Fibroblast of upper back skin (primary cell): ENCODE measurements at places on chromosomes 5 and 9.

DNA sequence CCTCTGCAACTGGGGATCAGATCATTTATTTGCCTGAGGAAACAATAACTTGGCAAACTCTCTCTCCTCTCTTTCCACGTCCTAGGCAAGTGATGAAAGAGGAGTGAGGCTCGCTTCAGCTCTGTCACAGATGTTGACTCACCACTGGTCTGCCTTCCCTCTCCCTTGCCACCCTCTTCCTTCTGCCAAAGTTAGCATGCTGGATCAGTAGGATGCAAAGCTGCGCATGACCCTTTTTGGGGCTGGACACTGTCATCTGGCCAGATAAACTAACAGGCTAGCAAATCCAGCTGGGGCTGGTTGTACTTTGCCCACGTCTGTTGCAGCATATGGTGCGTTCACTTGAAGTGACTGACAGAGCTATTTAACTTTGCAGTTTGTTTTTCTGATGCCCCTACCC, 36.2 kb upstream of the SMARCA2 start:
- peak; percentile 50 for DNase-seq

GRCh38 chr9:135343136-135343535, 136.4 kb upstream of the PPP1R26 start:
- DNase-seq = no peak

DNA sequence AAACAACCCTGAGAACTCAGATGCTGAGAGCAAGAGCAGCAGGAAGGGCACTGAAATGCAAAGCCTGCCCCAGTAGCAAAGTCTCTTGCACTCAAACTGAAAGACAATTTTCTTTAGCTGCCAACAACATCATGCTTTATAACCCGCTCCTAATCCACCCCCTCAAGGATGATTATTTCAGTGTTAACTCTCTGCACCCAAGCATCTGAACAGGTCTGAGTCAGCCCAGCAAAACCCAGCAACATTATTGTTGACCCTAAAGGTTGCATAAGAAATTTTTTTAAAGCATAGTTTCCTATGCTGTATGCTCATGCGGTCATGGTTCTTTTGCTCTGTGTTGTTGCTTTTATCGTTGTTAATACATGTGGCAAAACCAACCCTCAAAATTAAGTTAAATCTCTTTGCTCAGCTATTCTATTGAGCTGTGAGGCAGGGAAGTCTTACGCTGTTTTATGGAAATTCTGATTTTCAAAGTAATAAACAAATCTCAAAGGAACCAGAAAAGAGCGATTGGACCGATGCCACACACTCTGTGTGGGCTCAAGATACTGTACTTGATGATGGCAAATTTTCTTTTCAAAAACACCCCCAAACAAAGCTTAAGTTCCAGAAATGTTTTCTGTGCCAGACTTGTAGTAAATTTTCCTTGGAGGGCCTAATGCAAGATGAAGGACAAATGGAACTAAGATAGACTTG, 440.6 kb upstream of the MPDZ start:
- peak; percentile 89 for DNase-seq

DNA sequence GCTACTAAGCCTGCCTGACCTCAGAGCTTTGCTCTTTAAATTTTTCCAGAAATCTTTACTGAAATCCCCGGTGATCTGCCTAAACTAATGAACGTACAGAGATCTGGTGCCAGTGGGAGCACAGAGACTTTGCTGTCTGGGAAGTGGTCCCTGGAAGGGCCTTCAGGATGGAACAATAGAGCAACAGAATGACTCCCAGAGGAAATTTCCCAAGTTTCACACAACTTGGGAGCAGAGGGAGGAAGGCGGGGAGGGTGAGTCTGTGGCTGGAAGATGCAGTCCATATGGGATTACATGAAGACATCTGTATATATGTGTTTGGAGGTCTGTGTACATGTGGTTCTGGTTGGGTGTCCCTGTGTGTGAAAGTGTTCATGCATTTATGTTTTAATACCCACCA, 638.3 kb downstream of the CCDC171 start:
- DNase-seq = peak; percentile 66

GRCh38 chr5:109668668-109669422, 20.9 kb upstream of the MAN2A1 start:
- DNase-seq = no peak

- no peak for DNase-seq
These were observed 731.1 kb upstream of the ZNF608 start for GRCh38 chr5:125477586-125477975.

DNA sequence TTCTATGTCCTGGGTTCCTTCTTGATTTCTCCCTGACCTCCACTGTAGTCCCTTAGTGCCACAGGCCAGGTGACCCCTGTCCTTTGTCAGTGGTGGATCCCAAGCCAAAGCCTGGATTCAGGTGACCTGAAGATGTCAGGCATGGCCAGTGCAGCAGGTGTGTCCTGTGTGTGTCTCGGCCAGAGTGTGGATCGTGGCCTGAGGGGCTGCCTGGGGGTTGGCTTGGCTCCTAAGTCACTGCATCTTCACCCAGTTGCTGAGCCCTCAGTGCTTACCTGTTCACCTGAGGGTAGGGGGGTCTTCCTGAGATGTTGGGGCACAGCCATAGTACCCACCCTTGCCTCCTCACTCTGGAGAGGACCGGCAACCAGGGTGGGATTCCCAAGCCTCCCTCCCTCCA, 61.8 kb upstream of the PITX1 start:
- no peak for DNase-seq

- DNase-seq = no peak
These were observed 374.2 kb downstream of the EFNA5 start for GRCh38 chr5:107296572-107296971.

DNA sequence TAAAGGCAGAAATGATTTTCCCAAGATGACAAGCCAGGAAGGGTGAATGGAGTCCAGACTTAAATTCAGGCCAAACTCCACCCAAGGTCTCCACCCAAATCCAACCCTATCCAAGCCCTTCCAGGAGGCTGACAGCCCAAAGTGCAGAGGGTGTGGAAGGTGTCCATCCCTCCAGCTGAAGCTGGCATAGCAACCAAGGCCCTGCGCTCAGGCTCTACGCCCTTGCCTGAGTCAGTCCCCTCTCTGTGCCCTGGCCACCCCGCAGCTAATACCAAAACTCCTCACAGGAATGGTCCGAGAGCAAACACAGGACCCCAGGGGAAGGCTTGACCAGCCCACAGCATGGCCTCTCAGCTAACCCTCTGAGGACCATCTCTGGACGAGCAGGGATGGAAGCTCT, 2.1 kb downstream of the SEPTIN8 start:
- no peak for DNase-seq

GRCh38 chr5:88761269-88761850, 121.6 kb downstream of the MEF2C start:
- DNase-seq = peak; percentile 70

DNA sequence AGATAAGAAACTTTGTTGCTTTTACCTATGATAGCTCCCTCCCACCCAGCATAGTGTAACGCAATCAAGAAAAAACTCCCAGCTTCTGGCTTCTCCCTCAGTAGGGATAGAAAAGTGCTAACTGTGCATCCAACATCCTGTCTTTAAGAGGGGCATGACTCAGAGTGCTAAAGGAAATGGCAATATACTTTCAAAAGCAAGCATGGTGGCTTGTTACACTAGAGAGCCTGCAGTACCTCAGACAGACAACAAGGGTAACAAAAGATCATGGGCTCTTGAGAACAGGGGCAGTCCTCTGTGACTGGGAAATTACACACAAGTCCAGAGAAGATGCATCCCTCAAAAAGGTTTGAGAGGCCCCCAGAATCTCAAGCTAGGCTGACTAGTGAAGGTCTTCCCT, 37.8 kb downstream of the PRELID2 start:
- peak; percentile 40 for DNase-seq

- DNase-seq = no peak
These were observed 361.6 kb upstream of the RIOK2 start for GRCh38 chr5:97544678-97545077.

- no peak for DNase-seq
These were observed 2.3 kb upstream of the PTGES start for GRCh38 chr9:129755151-129755550.

DNA sequence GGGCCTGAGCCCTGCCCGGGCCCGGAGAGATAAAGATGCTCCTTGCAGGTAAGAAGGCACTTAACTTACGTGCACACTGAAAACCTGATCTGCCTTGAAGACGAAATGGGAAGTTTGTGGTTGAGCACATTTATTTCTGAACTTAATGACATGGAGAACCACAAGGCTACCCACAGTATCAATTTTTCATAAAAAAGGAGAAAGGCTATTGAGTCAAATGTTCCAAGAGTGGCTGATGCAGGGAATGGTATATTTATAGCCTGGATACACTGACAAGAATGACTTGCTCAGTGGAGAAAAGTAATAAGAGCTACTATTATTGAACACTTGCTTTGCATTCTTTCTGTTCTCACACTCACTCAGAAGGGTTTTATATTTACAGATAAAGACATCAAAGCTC, 419.3 kb downstream of the ACTL7B start:
- DNase-seq = no peak

- peak; percentile 88 for DNase-seq
These were observed 323.8 kb downstream of the PSAT1 start for GRCh38 chr9:78620764-78621163.

GRCh38 chr5:41281215-41281810, 68.0 kb upstream of the C6 start:
- DNase-seq = no peak

GRCh38 chr5:124737651-124738050, 8.8 kb downstream of the ZNF608 start:
- DNase-seq = no peak

DNA sequence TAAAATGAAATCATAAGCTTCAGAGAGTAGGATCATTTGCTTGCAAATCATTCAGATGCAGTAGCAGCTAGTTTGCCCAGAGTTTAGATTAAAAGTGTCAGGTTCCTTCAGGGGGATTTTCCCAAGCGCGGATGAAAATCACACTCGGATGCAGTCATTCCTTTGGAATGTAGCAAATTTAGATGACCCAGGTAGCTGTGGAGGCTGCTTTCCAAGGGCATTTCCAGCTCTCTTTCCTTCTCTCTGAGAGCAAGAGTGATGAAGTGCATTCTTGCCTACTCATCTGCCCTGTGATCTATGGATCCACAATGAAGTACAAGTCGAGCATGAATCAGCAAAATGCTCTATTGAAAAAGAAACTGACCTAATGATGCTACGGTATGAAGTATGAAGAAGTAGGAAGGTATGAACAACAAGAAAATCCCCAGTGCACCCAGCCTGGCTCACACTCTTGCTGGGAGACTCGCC, 200.2 kb downstream of the PLK2 start:
- DNase-seq = peak; percentile 96

DNA sequence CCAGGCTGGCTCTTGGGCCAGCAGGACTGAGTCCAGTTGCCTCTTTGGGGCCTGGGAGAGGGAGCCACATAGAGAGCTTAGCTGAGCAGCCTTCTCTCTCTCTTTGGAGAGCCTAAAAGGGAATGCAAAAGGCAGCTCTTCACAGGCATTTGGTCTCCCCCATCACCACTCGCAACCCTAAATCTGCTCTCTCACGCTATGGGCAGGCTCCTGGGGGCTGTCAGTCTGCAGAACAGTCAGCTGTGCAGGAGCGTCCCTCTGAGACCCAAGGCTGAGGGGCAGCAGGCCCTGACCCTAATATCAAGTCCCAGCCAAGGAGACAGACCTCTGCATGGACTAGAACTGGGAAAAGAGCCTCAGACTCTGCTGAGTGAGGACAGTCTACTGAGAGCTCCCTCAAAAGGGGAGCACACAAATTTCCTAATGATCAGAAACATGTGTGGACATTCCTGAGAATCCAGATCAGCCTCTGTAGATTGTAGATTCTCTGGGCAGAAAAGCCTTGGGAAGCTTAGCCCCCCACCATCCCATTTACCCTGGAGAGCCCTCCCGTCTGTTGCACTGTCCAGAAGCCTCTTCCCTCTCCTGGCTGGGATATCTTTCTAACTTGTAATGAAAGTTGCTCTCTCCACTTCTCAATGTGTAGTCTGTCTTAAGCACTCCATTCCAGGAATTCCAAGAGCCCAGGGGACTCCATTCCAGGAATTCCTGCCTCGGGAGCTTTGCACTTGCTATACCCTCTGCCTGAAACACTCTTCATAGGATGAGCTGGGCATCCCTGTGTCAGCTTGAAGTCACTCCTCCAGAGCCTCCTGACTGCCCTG, 79.4 kb downstream of the FAM114A2 start:
- DNase-seq = peak; percentile 95

GRCh38 chr5:158953929-158954534, 145.7 kb downstream of the EBF1 start:
- DNase-seq = peak; percentile 38

GRCh38 chr5:77337246-77337645, 126.8 kb downstream of the PDE8B start:
- no peak for DNase-seq

GRCh38 chr5:173848986-173849596, 39.1 kb upstream of the CPEB4 start:
- DNase-seq = no peak

GRCh38 chr5:144191998-144192397, 21.3 kb downstream of the KCTD16 start:
- peak; percentile 78 for DNase-seq

- no peak for DNase-seq
These were observed 46.3 kb downstream of the NACC2 start for GRCh38 chr9:136048560-136049411.

GRCh38 chr9:71136696-71137095, 15.3 kb upstream of the TRPM3 start:
- no peak for DNase-seq

DNA sequence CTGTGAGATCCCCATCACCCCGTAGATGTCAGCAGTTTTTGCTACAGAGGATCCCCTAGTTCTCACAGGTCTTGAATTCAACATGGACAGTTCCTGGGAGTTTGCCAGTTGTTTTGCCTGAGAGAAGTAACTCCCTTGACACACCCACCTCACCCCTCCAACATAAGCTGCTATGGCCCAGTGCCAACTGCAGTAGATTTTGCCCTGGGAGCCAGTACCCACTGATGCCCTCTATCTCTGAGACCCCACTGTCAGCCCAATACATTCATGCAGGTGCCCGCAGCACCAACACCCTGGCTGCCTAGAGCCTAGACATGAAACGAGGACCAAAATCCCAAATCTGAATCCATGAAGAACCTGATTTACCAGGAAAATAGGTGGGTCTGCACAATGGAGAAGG, 583.9 kb upstream of the CTNND2 start:
- no peak for DNase-seq

- no peak for DNase-seq
These were observed 52.3 kb downstream of the TLE4 start for GRCh38 chr9:79623799-79624721.
